Activated T-cell treated with anti-CD3 and anti-CD28 coated beads, Interleukin-2, amount 50 U/mL, for 4 hours (primary cell): ENCODE measurements at places on chromosomes 12 and 14.

DNA sequence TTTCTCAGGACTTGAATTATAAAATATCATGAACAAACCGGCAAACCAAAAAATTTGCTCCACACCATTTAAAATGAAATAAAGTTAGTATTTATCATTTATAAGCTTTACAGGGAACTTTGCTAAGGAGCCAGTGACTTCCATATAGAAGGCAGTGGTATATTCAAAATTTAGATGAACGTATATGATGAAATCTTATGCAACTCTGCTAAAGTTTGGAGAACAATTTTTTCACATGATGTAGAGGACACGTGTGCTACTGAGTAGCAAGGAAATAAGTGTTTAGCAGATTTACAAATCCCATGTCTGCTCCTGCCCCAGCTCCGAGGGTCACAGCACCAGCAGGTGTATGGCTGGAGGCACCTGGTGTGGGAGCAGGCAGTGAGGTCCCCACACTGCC is 70.8 kb upstream of the IFNG-AS1 start:
- no peak for DNase-seq

DNA sequence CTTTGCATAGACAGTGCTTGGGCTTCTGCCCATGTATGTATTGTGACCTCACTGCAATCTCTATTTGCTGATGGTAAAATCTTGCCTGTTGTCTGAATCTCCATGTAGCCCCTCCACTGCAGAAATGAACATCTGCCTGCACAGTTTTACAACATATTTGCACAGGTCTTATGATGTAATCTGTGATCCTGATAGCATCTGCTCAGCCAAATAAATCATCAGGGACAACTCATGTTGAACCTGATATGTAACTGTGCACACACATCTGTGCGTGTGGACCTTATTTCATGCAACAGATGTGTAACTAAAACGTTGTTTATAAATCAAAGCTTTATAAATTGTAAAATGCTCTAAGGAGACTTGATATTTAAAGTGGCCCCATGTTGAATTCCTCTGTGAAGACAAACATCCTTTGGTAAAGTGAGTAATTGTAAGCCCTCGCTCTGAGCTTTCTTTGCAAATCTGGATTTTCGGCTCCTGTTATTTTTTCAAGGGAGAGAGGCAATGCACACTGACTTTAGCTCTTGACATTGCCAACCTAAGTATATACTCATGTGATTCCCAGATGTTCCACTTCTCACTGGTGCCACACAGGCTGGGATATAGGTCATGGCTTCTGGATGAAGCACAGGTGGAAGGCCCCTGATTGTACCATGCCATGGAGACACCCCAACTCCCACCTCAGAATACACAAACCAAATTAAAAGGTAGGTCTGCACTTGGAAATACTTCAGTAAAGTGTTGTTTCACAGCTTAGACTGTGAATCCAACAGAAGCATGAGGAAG is 371.3 kb downstream of the GRIN2B start:
- DNase-seq: no peak

GRCh38 chr14:24414077-24414476 is 15.3 kb downstream of the NYNRIN start:
- DNase-seq: no peak

DNA sequence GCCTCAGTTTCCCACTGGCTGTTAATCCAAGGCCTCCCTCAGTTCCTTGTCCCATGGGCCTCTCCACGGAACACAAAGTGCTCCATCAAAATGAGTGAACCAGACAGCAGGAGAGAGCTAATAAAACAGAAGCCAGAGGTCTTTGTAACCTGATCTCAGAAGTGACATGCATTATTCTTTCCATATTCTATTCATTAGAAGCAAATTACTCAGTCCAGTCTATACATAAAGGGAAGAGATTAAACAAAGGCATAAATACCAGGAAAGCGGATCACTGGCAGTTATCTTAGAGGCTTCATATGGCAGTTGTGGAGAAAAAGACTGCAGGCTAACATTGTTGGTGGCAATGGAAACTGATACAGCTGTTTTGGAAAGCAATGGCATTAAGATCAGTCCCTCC is 170.6 kb upstream of the GARIN6 start:
- DNase-seq: no peak

- no peak for DNase-seq
These were observed 3.2 kb downstream of the OSBPL8 start for GRCh38 chr12:76556368-76556767.

DNA sequence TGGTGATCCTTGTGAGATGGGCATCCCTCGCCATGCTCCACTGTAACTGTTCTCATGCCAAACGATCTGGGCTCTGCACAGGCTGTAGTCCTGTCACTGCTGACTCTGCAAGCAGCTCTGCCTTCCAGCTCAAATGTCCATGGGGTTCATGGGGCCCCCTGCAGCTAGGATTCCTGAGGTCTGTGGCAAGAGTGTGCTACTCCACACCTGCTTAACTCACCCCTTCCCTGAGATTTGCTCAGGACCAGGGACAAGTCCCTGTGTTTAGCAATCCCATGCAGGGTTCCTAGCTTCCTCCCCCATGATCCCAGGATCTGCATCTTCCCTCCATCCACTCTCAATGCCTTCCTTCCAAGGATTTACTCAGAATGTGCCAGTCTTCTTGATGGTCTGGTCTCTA is 241.0 kb downstream of the ASCL1 start:
- DNase-seq: no peak

DNA sequence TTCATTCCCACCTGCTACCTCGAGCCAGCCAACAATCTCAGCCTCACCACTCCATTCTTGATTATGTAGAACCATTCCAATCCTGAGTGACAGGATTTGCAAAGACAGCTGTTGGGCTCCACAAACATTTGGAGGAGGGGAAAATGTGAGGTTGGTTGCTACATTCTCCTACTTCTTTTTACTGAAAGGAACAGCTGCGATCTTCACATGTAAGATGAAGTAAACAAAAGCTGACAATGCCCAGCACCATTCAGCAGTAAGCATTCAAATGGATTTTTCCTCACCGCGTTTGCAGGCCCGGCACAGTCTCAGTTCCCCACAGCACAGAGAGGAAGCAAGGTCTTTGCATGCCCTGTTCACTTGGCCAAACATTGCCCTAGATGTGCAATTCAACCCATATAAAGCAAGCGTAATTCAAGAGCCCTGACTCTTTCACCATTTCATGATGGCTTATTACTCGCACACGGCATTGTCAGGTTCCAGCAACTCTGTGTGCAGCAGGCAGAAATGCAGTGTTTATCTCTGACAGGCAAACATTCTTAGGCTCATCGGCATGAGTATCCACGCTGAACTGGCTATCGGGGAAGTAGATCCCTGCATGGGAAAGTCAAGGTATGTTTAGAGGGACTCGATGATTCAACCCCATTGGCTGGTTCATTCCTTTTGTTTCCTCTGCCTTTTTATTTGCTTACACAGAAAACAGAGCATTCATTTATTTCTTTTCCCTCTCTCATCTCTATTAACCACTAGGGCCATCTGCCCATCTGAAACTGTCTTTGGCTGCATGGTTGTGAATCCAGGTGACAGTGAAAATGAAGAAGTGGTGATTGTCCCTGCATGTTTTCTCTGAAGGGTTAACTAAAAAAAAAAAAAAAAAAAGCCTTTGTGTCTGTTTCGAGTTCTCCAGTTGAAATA is 236.1 kb upstream of the PLEKHG7 start:
- DNase-seq: no peak

GRCh38 chr12:67813456-67813904 is 164.9 kb downstream of the DYRK2 start:
- no peak for DNase-seq

DNA sequence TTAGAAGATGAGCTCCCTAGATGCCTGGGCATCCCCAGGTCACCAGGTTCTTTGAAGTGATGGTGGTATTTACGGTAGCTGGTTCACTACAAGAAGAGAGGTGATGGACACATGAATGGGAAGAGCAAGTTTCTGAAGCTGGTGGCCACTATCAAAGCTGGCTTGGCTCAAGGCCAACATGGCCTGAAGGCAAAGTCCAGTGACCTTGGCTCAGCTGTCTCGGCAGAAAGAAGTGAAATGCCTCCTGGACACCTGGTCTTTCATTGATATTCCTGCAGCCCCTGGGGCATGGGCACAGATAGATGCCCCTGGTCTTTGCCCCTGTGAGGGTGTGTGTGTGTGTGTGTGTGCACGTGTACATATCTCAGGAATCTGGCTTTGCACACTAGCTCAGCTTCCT is 441.8 kb upstream of the TMPO start:
- no peak for DNase-seq

DNA sequence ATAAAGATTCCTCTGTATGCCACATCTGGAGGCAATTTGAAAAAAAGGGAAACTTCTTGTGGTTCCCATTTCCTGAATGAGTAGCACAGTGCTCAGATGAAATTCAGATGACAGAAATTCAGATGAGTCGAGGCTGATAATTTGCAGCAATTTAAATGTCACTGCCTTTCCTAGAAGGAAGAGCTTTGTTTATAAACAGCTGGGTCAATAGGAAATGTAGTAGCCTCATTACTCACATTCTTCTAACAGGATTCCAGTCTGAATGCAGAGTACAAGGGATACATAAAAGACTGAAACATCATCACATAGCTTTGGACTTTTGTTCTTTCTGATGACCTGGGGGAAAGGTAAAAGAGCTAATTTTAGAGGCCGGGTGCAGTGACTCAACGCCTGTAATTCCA is 11.3 kb upstream of the DACT1 start:
- DNase-seq: no peak
